Mesothelial cell of epicardium (in vitro differentiated cells): ENCODE measurements at places on chromosomes 1 and 21.

DNA sequence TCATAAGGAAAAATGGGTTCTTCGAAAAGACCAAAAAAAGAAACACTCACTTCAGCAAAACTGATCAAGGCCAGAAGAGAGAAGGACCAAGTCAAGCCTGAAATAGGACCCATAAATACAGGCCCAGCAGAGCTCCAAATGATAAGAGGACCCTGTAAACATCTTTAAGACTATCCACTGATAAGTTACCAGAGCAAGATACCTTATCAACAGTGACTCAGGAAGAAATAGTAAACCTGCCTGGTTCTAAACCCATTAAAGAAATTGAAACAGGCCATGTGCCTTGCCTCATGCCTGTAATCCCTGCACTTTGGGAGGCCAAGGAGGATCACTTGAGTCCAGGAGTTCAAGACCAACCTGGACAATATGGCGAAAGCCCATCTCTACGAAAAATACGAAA lies 81.8 kb upstream of the ERRFI1 start:
- DNase-seq: no peak

DNA sequence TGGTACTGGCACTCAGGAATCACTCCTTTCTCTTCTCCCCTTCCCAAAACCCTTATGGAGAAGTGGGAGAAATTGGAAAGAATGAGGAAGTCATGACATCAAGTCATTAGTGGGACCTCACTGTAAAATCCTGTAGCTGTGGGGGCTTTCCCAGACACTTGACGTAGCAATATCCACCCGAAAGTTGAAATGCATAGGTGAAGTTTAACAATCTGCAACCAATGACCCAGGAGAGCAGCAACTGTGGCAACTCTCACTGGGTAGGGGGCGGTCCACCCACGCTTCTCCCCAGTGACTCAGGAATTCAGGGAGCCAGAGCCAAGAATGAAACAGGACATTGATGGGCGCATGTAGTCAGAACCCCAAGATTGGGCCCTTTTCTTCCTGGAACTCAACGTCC lies 27.0 kb downstream of the ABCA4 start:
- no peak for DNase-seq

DNA sequence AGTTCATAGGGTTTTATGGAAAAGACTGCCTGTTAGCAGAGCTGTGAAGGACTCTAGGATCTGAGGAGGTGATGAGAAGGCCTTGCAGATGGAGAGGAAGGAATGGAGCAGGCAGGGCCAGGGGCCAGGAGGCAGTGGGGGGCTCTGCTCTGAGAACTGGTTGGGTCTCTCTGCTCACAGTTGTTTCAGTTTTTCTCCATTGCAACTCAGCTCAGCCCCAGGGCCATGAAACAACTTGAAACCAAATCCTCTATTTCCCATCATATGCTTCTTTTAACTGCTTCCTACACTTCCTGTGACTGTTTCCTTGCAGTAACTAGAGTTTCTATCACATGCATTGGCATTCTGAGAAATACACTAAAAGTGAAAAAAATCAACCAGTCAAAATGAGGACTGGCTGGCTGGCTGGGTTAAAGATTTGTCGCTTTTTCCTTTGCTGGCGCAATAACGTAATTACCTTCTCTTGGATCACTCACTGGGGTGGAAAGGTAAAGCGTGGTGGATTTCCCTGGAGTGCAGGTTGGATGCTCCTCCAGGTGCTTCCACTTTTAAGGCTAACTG lies 172.0 kb downstream of the CDC7 start:
- DNase-seq: no peak

DNA sequence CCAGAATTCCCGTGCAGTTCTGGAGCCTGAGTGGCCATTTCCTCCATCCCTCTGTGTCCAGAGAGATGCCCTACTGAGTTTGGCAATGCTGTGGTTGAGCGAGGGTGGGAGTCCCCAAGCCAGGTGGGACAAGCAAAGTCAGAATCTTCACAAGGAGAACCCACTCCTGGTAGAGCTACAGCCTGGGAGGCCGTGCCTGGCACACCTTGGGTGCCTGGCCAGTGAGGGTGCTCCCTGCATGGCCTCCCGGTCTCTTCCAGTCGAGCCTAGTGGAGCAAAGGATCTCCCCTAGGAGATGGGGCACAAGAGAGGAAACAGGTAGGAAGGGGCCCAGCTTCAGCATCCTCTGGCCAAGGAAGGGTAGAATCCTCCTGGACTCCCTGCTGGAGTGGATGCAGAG lies 57.9 kb downstream of the H3-3A start:
- no peak for DNase-seq

DNA sequence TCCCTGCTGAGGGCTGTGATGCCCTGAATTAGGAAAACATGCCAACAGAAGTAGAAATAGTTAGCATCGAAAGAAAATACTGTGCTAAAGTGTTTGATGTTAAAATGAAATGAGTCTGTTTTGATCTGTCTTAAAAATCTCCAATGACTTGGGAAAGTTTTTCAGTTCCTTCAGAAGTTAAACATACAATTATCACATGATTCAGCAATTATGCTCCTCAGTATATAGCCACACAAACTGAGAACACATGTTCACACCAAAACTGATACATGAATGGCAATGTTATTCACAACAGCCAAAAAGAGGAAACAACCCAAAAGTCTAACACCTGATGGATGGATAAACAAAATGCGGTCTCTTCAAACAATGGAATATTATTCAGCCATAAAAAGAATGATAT lies 130.6 kb downstream of the PTPN14 start:
- DNase-seq: no peak

GRCh38 chr1:64246294-64246917 lies 43.0 kb downstream of the UBE2U start:
- DNase-seq: no peak

- no peak for DNase-seq
These were observed 28.4 kb downstream of the TRIM45 start for GRCh38 chr1:117093091-117093534.

DNA sequence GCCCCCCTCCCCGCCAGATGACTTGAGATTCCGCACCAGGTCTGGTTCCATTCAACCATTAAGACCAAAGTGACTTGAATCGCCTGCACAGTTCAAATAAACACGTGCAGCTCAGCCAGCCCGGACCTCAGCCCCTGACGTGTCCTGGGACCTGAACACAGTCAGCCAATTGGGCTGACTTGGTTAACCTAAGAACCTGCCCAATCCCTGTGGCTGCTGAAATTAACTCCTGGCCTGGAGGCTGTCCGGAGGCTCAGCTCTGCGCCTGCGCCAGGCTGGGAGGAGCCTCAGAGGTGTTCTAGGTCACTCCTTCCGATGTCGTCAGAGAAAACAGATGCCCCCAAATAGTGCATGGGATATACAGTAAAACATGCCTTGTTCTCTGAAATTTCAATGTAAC lies 73.4 kb downstream of the SCCPDH start:
- DNase-seq: no peak

GRCh38 chr1:109118089-109118488 lies 4.2 kb downstream of the ELAPOR1 start:
- DNase-seq: no peak

DNA sequence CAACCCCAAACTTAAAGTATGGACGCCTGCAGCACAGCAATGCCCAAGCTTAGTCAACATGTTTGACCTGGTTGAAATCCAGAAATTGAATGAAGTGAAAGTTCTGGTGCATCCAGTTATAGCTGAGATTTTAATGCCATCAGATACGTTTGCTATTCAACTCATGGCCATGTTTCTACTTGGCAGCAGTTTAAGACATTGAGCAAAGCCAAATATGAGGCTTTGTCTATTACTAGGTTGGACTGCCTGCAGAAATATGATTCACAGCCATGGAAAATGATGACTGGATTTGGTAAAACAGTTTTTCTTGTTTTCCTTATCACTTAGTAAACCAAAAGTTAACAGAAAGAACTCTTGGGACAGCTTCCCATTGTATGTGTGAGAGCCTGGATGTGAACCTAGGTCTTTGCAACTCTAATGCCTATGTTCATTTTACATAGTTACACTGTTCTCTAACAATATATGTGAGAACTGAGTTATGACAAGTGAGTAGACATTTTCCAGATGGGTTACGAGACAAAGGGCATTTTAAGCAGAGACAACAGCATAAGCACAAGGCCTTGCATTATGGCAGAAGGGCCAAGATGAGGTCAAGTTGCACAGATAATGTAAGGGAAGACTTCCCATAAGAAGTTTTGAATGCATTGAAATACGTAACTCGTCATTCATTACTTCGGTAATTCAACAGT lies 32.4 kb upstream of the MYSM1 start:
- DNase-seq: no peak

DNA sequence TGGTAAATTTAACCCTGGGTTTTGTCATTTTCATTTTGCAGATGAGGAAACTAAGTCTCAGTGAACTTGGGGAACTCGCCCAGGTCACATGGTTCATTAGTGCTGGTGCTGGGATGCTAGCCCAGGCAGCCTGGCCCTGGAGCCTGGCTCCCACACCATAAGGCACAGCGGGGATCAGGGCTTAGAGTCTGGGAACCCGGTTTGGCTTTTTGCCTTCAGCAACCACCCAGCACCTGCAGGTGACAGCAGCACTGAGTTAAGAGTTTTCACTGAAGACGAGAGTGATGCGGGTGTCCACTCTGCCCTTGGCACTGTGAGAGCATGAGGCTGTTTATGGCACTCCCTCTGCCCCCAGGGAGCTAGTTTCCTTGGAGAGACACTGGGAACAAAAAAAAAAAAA lies 18.4 kb upstream of the CD101 start:
- DNase-seq: no peak

DNA sequence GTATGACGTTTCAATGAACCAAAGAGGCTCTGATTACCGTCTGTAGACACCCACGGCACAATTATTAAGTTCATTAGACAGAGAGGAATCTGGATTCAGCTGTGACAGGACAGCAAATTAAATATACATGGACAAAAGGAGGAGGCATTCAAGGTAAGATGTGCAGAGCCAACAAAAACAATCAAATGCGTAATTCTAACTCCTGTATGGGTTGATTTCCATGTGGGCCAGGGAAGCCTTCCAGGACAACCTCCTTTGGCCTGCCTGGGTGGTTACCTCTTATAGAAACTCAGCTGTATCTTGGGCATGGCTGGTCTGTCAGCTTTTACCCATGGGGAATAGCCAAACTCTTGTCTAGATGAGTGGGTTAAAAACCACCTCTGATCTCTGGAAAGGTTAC lies 43.8 kb downstream of the CCN1 start:
- no peak for DNase-seq

GRCh38 chr21:26297851-26298250 lies 127.3 kb upstream of the APP start:
- no peak for DNase-seq

GRCh38 chr1:23573574-23574182 lies 14.4 kb upstream of the ID3 start:
- DNase-seq: no peak

DNA sequence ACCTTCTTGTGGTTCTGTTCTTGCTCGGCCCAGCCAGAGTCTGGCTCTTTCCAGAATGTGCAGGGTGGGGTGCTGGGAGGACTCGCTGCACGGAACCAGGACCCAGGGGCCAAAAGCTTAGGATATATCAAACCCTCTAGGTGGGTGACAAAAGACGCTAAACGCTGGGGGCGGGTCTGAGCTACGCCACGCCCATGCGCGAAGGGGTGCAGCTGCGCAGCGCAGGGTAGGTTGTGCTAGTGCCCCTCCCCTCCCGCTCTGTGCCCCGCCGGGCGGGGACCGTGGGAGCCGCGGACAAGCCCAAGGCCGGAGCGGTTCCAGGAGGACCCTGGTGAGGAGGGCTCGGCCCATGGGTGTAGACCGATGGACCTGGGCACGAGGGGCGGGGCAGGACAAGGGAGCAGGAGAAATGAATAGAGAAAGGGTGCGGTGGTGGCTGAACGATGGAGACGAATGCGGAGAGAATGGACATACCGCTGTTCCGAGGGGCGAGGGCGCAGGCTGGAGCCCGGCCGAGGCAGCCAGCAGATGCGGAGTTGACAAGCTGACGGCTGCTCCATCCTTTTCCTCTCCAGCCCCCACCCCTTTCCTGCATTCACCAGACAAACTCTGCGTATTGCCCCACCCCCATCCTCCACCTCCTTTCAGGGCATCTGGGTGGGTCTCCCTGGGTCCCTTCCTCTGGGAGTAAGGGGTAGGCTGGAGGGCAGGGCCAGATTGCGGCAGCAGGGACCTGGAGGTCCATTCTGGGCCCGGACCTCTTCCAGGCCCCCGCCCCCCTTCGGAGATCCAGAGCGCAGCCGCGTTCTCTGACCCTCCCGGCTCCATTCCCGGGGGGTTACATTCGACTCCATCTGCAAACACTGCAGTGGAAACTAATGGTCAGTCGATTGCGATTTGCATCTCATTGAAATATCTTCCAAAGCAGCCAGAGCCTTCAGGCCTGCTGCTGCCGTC lies at the start of gene RUSC1:
RUSC1 (plus strand) TSS at position 234 of the 957 bp plus-strand sequence. CDS start 880 bp downstream, outside the sequence.
- DNase-seq: no peak

- no peak for DNase-seq
These were observed 39.4 kb downstream of the LTN1 start for GRCh38 chr21:28953247-28953646.

GRCh38 chr1:207088161-207088560 lies 499 bp upstream of the C4BPB start:
- no peak for DNase-seq

DNA sequence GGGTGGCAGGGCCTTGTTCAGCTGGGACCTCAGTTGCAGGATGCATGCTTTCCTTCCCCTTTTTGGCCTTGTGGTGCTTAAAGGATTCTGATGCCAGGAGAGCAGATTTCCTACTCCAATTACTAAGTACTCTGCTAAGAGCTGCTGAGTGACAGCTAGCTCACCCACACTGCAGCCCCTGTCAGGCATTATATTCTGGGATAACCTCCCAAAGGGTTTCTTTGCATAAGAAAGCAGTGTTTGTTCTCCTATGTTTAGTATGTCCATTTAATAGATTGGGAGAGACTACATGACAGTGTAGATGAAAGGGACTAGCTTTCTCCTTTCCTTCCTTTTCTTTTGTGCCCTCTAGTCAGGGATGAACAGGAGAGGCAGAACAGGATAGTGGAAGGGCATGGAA lies 100.7 kb downstream of the FAM78B start:
- no peak for DNase-seq

DNA sequence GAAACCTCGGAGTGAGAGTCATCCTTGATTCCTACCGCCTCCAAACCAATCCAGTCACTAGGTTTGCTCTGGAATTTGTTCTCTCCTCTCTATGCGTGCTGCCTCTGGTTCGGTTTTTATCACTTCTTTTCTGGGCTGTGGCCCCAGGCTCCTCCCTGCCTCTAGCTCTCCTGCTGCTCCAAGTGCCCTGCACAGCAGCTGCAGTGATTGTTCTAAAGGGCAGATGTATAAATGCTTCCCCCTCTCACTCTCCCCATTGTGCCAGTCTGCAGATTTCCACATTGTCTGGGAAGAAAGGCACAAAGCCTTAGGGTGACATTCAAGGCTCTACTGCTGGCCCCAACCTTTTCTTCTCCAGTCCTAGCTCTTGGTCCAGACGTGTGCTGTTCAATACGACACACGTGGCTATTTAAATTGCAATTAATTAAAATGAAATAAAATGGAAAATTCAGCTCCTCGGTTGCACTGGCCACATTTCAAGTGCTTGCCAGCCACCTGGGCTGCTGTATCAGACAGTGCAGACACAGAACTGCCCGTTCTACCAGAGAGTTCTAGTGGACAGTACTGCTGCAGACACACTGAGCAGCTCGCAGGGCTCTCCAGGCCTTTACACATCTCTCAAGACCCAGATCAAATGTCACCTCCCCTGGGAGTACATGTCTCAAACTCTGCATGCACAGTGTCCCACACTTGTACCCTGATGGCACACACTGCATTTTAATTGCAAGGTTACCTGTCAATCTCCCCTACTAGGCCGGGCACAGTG lies 12.4 kb downstream of the TRIM62 start:
- no peak for DNase-seq
